NCI-H2171 (cell line): ENCODE measurements at places on chromosomes 11 and 22.

GRCh38 chr11:7904917-7905316 lies 26.2 kb downstream of the OR10A6 start:
- DNase-seq, result no peak

- no peak for DNase-seq
Measured at GRCh38 chr22:20150381-20151275, at the start of gene CCDC188. Gene CCDC188, minus strand, starts transcription at chr22:20151055. Its CDS starts 69 bp downstream, at chr22:20150986.

DNA sequence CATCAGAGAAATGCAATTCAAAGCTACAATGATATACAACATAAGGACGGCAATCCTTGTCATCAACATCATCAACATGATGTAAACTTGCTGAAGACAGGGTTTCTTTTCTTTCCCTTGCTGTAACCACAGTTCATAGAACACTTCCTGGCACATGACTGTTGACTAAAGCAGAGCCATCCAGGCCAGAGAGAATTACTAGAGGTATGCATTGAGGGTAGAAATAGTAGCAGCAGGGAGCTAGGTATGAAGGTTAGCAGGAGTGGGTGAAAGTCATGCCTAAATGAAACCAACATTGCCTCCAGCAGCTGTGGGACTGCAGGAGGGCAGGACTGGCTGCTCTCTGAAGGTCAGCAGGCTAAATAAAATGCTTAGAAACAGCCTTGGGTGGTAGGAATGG lies 103.7 kb downstream of the LRRC32 start:
- DNase-seq, result no peak

DNA sequence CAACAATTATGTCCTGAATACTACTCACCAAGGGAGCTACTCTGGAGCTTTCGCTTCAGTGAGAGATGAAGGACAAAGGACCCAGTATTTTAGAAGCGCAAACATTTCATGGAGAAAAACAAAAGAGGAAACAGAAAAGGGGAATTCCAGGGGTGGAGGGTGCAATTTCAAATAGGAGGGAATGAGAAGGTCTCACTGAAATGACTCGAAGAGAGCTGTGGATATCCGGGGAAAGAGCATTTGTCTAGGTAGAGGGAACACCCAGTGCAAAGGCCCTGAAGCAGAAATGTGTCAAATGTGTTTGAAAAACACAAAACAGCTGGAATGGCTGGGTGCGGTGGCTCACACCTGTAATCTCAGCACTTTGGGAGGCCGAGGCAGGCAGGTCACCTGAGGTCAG lies 2.4 kb downstream of the RPS19BP1 start:
- DNase-seq, result no peak
